ENCODE measurements at places on chromosomes 2 and 18.

GRCh38 chr2:232113821-232114220, 152.3 kb downstream of the DIS3L2 start:
- DNase-seq = no peak

DNA sequence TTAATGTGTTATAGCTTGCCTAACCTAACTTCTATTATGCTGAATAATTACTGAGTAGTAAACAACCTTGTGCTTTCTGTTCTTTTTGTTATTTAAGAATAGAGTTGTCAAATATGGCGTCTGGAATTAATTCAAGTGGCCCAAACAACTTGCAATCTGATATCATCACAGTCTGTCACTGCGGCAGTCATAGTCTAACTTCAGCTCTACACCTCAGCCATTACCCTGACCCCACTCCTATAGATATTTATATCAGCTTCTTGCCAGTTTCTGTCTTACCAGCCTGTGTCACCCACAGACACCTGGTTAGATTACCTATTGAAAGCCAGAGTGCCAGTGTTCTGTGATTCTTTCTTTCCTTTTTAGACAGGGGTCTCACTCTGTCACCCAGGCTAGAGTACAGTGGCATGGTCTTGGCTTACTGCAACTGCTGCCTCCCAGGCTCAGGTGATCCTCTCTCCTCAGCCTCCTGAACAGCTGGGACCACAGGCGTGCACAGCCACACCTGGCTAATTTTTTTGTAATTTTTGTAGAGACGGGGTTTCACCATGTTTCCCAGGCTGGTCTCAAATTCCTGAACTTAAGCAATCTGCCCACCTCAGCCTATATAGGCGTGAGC, 14.1 kb upstream of the KLHL41 start:
- DNase-seq = no peak

- DNase-seq = no peak
These were observed 7.4 kb downstream of the RHOB start for GRCh38 chr2:20454036-20454981.

GRCh38 chr18:58041633-58042032, 2.4 kb upstream of the NEDD4L start:
- DNase-seq = no peak

GRCh38 chr2:74569686-74570085, 15.2 kb downstream of the DOK1 start:
- no peak for DNase-seq

DNA sequence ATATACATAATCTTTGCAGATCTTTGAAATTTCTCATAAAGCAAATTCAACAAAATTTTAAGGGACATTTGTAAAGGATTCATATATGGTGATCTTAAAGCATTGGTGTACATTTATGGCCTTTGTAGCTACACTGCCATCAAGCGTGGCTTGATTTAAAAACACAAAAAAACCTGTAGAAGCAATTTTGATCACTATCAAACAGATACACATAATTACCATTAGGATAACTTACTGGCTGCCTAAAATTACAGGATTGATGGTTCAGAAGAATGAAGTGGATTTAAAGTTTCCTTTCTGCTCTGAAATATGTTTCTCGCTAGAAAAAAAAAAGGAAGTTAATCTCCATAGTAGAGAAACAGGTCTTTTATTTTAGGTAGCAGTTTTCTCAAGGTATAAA, 31.4 kb downstream of the MAPRE2 start:
- no peak for DNase-seq

- DNase-seq = no peak
These were observed 189.3 kb downstream of the KCNS3 start for GRCh38 chr2:18067588-18068384.

DNA sequence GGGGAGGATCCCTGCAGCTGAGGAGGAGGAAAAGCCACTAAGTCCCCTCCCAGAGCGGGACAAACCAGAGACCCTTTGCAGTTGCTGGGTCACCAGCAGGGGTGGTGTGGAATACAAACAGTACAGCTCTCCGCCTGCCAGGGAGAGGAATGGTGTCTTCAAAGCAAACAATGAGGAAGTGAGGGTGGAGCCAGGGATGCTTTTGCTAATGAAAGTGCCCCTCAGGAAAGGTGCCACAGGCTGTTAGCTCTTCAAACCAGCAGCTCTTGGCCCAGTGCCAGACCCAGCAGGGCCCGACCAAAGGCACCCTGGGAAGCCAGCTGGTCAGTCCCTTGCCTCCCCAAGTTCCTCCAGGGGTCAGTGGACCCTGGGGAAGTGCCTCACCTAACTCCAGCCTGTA, 102.8 kb downstream of the HIBCH start:
- DNase-seq = no peak
